ENCODE measurements at places on chromosomes 7 and 10. TPM values are rescaled to one million over a fixed set of nuclear protein-coding genes. Genes with fewer than 3 reads are reported as not detected.

DNA sequence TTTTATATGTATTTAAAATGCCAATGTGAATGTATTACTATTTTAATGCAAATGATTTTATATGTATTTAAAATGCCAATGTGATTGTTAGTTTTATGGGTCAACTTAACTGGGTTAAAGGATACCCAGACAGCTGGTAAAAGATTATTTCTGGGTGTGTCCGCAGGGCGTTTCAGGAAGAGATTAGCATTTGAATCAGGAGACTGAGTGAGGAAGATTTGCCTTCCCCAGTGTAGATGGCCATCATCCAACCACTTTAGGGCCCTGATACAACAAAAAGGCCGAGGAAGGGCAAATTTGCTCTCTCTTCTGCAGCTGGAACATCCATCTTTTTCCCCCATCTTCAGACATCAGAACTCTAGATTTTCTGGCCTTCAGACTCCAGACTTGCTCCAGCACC is 116.2 kb downstream of the BAMBI start:
- peaks cover 4% of the 10 kb centered on the region for H3K4me1 ChIP-seq
- no peaks in the 10 kb centered on the region for H3K36me3 ChIP-seq
- no peaks in the 10 kb centered on the region for H3K27me3 ChIP-seq
- H3K27ac ChIP-seq: no peak overlapping the region

DNA sequence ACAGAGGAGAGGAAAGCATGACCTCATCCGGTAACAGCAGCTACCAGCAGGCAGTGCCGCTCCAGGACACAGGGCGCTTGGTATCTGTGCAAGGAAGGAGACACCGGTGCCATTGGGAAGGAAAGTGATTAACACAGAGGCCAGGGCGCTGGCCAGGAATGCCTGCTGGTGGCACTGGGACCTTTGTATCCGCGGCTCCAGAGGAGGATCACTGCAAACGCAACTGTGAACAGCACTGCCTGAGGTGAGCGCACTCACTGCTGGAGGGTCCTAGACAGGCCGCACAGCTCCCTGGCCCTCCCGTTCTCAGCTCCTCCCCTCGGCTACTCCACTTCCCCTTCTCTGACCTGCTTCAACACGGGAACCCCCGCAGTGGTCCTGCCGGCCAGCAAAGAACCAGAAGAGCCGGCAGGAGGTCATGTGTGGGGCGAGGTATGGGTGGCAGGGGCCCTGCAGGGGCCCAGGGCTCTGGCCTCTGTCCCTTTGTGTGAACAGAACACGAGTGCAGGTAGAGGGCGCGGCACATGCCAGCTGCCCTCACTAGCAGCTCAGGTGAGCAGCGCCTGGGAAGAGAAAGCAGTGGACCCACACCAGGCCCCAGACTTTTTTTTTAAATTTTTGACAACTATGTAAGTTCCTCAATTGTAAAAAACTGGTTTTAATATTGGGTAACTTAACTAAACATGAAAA is 107.6 kb downstream of the VIPR2 start:
- peaks cover under 1% of the 10 kb centered on the region for H3K36me3 ChIP-seq
- no peaks in the 10 kb centered on the region for H3K4me1 ChIP-seq
- no peak overlapping the region for H3K4me3 ChIP-seq
- H3K27ac ChIP-seq: no peak overlapping the region

DNA sequence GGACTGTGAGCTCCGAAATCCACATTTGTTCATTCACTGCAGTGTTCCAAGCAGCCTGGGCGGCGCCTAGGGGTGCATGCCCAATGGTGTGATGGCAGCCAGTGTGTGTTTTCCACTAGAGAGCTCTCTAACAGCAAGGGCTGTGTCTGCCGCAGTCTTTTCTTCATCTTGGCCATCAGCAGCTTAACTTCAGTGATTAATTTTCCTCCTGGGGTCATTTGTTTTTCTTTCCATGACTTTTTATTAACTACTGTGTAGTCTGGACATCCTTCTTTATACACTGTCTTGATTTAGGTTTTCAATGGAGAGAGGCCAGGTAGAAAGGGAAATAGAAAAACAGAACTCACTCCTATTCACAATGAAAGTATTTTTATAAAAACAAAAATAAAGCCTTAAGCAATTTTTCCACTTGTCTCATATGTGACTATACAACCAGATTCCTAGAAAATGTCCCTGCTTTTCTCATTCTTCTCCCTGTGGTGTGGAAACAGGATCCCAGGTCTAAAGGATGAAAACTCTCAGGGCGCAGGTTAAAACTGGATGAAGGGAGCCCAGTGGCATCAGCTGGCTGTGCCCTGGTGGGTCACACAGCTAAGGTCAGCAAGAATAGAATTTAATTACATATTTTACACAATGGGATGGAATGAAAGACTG is 176.8 kb downstream of the PKD1L1 start:
- no peak for DNase-seq
- H3K27me3 ChIP-seq: no peaks in the 10 kb centered on the region
- H3K36me3 ChIP-seq: no peaks in the 10 kb centered on the region
- H3K27ac ChIP-seq: no peak overlapping the region

GRCh38 chr10:4678023-4678950 is 147.7 kb upstream of the AKR1E2 start:
- no peaks in the 10 kb centered on the region for H3K36me3 ChIP-seq
- H3K4me3 ChIP-seq: no peak overlapping the region
- H3K4me1 ChIP-seq: no peaks in the 10 kb centered on the region
- H3K27ac ChIP-seq: no peak overlapping the region

- H3K36me3 ChIP-seq: no peaks in the 10 kb centered on the region
- no peak overlapping the region for H3K27ac ChIP-seq
- no peak for DNase-seq
- no peaks in the 10 kb centered on the region for H3K4me1 ChIP-seq
- H3K4me3 ChIP-seq: no peak overlapping the region
Measured at GRCh38 chr7:22660293-22660692, 66.7 kb upstream of the IL6 start.

DNA sequence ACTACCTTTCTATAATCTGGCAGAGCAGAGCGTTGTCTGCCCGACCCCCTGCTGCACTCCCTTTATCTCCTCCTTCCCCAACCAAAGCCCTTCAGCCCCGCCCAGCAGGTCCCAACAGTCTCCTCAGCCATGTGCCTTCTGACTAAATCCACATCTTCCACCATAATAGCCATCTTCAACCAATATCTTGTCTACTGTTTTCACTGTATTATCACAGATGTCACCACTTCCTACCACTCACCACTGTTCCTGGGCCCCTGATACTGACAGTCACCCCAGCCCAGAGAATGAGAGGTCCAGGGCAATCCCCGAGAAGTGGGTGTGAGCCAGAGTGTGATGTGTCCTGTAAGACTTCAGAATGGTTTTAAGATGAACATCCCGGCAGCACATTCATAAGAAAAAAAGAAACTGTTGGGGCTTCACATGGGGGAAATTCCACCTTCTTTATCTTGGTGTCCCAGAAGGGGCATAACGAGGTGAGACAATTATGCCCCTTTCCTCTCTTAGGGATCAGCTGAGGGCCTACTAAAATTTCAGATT is 25.3 kb downstream of the CCDC6 start:
- no peaks in the 10 kb centered on the region for H3K36me3 ChIP-seq
- DNase-seq: no peak
- H3K27me3 ChIP-seq: no peaks in the 10 kb centered on the region

Gene UTF1
- total RNA-seq: 0.61 TPM
